ENCODE measurements at places on chromosomes 4 and X. TPM values are rescaled to one million over a fixed set of nuclear protein-coding genes. Genes with fewer than 3 reads are reported as not detected.
A peak's percentile ranks its signal among the peaks of the same experiment; 100 is the strongest.

The TSPAN7 gene
- 138 TPM for total RNA-seq

GRCh38 chr4:145625677-145626622, 6.8 kb downstream of the MMAA start:
- DNase-seq: no peak

DNA sequence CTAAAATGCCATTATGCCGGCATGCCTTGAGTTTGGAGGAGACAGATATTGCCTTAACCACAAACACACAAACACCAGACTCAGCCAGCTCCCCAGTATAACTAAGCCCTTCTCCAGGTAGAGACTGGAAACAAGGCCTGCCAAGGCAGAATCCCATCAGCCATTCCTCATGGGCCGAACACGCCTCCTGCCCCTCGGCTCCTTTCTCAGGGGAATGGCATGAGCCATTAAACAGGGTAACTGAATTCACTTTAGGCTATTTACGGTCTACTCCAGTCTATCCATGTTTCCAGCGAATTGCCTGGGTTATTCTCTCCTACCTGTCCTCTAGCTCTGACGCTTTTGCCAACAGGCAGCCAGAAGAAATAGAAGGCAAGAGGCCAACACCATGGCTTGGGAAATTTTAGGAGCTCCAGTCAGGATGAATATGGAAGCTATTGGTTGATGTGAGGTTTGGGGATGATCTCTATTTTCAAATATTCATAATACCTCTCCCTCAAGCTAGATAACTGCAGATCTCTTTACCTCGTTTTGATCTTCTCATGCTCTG, 4.9 kb downstream of the SEL1L3 start:
- DNase-seq: no peak

GRCh38 chr4:15232366-15233263, 195.2 kb upstream of the C1QTNF7 start:
- no peak for DNase-seq

DNA sequence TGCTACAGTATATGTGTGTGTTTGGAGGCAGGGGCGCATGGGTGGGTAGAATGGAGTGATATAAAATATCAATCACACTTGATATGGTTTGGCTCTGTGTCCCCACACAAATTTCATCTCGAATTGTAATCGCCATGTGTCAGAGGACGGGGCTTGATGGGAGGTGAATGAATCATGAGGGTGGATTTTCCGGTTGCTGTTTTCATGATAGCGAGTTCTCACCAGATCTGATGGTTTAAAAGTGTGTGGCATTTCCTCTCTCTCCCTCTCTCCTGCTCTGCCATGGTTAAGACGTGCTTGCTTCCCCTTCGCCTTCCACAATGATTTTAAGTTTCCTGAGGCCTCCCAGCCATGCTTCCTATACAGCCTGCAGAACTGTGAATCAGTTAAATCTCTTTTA, 14.8 kb downstream of the SOWAHB start:
- DNase-seq: no peak

The DCLK2 gene
- total RNA-seq: 11.8 TPM

DNA sequence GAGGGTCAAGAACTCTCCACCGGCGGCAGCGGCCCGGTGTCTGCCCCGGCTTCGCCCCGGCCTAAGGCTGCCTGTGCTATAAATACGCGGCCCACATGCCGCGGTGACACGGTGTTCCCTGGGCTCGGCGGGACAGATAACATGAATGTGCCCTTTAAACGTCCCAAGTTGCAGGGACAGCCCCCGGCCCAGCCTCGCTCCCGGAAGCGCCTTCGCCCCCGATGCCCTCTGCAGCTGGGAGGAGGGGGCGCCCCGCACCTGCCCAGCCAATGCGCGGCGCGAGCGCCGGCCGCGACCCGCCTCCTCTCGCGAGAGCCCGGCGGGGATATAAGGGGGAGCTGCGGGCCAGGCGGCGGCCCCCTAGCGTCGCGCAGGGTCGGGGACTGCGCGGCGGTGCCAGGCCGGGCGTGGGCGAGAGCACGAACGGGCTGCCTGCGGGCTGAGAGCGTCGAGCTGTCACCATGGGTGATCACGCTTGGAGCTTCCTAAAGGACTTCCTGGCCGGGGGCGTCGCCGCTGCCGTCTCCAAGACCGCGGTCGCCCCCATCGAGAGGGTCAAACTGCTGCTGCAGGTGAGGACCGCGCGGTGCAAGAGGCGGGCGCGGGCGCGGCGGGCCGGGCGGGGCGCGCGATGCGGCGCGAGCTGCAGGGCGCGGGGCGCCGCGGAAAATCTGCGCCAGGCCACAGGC, at the start of gene SLC25A4:
SLC25A4 (plus strand) TSS at position 355 of the 689 bp plus-strand sequence; CDS start at position 462, 107 bp downstream.
- peak; percentile 90 for DNase-seq

- DNase-seq: no peak
Measured at GRCh38 chr4:182653596-182653995, 263.6 kb downstream of the DCTD start.

DNA sequence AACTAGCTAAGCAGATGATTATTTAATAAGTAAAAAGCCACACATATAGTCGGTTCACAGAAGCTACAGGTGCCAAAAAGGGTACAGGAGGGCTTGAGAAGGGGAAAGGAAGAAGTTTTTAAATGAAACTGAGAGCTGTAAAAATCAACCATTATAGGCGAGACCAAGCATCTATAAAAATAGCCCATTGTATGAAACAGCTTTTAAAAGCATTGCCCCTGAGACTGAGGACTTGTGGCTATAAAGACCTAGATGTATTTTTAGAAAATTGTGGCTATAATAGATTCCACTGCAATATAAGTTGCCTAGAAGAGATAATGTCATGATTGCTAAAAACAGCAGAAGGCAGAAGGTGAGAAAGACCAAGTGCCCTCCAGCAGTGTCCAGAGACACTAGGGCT, 15.0 kb upstream of the TTC29 start:
- DNase-seq: no peak

DNA sequence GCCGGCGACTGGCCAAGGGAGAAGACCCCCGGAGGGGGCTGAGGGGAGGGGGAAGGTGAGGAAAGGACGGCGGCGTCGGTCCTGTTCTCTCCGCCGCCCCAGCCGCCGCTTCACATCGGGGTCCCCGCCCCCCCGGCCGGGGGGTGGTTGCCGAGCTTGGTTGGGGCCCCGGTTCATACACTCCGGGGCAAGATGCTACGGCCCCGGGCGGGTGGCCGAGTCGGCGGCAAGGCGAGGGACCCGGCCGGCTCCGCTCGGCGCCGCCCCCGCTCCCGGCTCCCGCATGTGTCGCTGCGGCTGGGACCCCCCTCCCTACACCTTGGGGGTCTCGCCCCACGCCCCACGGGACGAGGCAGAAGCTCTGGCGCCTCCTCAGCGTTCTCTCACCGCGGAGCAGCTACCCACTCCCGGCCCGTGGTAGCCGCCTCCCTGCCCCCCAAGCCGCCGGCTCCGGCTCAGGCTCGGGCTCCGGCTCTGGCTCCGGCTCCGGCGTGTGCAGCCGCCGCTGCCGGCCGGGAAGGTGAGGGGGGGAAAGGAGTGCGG, 461 bp downstream of the FBXW7 start:
- DNase-seq: peak; percentile 71

DNA sequence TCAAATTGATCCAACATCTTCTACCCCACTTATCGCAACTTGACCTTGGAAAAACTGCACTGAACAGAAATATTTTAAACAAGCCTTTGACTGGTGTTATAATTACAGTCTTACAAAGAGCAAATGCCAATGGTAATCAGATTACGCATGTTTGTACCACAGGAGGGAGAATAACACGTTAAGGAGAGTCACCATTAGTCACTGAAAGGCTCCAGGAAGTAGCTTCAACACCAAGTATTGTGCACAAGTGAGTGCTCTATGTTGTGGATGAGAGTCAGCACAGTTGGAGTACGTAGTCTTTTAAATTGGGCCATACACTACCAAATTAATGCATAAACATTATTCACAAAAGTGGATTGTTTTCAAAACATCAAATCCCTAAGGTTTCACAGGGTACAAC, 1081.5 kb upstream of the TENM3 start:
- no peak for DNase-seq

GRCh38 chr4:126838941-126839679, 793.6 kb upstream of the INTU start:
- no peak for DNase-seq

DNA sequence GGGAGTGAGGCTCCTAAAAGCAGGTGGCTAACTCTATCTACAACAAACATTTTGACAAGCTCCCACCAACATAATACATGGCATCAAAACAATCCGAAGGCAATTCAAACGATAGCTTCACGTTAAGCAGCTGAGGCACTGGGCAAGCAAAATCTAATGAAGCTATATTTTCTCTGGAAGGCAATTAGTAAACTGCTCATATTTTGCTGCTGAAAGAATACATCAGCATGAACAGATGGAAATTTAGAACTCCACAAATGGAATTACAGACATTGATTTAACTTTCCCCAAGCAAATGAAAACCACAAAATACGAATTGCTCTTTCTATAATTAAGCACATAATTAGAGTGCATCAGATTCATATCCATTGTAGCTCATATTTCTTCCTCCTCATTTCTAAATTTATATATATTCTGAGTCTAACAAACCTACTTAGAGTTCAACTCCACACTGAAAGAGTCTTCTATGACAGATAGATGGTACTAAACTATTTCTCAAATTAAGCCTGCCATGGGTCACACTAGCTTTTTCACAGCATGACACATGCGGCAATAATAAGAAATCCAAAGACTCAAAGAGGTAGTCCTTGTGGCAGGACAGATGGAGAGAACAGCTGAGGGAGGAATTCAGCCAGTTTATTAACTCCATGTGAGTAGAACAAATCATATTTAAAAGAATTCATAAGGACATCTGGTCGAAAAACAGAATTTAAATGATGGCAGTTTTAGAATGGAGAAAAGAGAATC, 305.4 kb downstream of the MAPK10 start:
- no peak for DNase-seq

DNA sequence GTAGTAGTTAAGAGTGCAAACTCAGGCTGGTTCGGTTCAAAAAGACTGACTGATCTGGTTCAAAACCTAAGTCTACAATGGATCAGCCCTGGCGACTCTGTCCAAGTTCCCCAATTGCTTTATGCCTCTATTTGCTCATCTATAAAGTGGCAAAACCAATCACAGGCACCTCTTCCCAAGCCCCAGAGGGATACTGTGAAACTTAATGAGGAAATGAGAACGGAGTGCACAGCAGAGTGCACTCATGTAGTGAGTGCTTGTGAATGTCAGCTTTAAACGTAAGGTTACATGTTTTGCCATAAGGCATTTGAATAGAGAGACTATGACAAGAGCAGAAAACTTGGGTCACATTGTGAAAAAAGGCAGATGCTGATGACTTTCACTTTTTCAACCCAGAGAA, 199.7 kb upstream of the KLF3 start:
- no peak for DNase-seq

The FREM3 gene
- not detected for total RNA-seq

- DNase-seq: no peak
Measured at GRCh38 chrX:44291468-44292092, 51.9 kb downstream of the EFHC2 start.

DNA sequence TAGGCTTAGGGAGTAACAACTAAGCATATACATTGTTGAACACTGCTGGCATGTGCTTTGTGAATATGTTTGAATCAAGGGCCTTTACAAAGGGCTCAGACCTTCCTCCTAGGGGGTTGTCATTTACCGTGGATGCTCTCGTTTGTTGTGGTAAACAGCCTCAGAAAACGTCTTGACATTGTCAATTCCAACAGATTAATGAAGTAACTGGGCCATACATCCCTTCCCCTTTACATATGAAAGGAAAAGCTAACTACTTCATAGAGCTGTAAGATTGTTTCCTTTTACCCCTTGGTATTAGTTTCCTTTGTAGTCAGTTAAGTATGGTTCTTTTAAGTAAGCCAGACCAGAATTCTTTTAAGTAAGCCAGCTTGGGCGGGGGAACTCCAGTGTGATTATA, 42.9 kb downstream of the FAT4 start:
- DNase-seq: no peak

The FGB gene
- total RNA-seq: 0.63 TPM

The CSAG2 gene
- not detected for total RNA-seq

DNA sequence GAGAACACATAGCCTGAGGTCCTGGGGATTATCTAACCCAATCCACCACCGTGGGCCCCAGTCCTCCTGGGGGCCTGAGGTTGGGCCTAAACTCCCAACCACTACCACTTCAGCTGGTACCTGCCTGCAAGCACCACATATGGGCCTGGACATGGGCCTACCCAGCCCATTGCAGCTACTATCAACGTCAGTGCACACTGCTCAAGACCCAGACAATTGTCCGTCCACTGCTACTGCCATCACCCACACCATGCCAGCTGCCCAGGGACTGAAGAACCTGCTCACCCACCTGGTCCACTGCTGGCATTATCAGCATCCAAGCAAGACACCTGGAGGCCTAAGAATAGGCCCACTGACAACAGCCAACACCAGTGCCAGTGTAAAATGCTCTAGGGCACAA, 88.1 kb downstream of the COL4A5 start:
- DNase-seq: no peak

DNA sequence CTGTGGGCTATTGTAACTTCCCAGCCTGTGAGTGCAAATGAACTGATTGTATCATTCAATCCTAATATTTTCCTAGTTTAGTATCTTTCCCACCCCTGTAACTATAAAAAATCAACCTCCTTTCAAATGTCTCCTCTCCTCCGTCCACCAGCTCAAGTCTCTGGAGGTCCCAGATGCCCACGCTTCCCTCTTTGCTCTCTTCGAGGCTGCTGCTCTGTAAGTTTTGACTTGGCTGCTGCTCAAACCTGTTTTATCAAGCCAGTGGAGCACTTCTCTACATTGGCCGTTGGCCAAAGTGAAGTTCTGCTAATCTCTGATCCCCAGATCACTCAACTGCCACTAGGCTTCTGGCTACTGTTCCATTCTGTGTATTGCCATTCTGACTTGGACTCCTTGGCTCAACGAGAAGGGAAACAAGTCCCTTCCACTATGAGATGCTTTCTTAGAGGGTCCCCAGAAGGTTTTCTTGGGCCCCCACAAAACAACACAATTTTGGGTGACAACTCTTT, 60.7 kb upstream of the RAPGEF2 start:
- no peak for DNase-seq

The ETDB gene
- not detected for total RNA-seq

DNA sequence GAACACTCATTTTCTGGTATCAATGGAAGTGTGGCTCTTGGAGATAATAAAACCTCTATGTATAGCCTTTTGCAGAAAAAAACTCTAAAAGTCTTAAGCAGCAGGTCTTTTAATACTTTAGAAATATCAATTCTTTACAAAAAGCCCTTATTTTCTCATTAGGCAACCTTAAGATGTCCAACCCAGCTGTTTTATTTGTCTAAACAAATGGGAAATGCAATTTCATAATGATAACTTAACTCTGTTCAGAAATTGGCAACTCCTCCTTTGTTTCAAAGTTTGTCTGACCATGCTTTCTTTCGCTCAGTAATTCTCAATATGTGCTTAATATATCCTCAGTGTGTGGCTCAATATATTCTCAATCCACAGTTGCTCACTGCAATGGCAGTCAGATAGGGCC, 196.5 kb upstream of the VEGFC start:
- DNase-seq: no peak

DNA sequence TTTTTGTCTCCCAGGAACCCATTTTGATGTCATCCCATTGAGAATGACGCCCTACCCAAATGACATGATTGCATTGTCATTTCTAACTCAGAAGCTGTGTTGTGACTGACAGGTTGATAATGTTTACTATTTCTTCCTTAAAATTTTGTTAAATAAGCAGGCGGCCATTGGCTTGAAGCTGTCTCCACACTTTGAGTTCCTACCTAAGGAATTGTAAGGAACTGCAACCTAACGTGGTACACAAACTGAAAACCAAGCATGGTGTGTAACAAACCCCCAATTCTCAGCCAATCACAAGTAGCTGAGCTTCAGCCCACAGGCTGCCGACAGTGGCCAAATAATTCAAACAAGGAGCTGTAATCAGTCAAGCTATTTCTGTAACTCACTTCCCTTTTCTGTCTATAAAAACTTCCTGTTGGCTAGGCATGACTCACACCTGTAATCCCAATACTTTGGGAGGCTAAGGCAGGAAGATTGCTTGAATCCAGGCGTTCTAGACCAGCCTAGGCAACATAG, 2.9 kb upstream of the MND1 start:
- DNase-seq: no peak

All from mucosa of descending colon (tissue), 3 donors.